ENCODE measurements at places on chromosomes 5 and 9.

DNA sequence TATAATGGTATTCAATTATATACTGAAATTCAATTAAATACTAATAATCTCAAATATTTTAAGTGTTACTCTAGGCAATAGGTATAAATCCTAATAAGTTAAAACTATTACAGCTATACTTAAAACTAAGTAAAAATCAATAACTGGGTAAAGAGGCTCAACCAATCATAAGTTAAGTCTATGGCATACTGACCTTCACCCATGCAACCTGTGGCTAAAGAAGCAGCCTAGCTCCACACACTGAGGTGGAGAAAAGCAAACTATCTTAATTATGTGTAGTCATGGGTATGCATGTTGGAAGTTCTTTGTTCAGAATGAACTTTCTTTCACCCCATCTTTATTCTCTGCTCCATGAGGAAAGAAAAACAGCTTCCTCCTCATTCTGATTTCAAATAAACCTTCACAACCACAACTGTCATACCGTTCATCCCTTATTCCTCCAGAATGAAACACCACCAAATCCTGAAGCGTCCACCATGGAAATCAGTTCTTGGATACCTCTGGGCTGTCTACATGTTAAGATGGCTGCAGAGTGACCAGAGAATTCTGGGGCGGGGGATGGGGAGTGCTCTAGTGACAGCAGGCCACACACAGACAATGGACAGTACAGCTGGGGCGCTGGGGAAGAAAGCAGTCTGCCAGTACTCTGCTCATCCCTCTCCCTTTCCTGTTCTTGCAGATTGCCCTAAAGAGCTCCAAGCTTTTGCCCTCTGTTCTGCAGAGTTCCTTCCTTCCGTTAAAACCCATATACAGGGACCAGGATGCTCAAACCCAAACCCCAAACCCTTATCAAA, 62.3 kb downstream of the RIGI start:
- no peak for DNase-seq

DNA sequence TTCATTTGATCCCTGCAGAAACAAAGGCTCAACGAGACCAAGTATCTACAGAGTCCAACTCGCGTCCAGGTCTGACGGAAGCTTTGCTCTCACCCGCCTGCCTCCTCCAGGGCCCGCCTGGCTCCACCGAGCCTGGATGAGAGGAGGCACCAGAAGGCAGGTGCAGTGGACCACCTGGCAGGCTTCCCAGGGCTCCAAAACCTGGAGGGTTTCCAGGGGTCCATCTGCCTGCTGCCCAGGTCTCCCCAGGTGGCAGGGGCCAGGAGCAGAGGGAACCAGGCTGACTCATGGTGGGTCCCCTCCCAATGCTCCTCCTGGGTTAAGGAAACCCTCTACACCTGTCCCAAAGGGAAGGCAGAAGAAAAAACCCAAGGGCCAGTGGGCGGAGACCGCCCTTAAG, 59.5 kb downstream of the VAV2 start:
- DNase-seq, result no peak

DNA sequence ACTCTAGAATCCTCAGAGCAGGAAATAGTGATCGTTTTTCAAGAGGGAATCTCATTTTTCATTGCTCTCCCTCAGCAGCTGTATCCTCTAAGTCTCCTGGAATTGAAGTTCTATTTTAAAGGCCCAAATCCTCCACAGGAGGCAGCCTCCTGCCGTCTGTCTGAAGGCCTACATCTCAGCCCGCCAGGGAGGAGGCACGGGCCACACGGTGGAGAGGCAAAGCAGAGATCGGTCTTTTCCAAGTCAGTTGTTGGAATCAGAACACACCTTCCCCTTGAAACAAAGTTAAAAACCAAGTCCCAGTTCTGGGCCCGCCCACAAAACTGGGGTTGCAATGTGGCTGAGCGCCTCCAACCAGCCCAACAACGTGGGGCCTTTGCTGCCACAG, 68.7 kb downstream of the RAPGEF1 start:
- no peak for DNase-seq

DNA sequence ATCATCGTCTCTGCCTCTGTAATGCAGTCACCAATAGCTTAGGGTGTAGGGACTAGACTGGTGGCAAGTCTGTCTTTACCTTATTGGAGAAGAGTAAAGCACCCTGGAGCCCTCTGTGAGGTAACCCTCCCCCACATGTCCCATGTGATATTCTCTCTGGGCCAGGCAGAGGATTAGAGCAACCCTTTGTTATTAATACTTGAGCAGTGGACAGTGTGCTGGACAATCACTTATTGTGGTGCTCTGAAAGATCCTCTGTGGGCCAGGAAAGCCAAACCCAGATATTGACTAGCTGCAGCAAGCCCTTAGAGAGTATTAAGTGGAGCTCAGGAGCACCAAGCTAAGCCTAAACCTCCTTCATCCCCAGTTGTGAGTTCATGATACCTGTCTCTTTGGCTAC, 139.7 kb upstream of the RUSC2 start:
- no peak for DNase-seq

DNA sequence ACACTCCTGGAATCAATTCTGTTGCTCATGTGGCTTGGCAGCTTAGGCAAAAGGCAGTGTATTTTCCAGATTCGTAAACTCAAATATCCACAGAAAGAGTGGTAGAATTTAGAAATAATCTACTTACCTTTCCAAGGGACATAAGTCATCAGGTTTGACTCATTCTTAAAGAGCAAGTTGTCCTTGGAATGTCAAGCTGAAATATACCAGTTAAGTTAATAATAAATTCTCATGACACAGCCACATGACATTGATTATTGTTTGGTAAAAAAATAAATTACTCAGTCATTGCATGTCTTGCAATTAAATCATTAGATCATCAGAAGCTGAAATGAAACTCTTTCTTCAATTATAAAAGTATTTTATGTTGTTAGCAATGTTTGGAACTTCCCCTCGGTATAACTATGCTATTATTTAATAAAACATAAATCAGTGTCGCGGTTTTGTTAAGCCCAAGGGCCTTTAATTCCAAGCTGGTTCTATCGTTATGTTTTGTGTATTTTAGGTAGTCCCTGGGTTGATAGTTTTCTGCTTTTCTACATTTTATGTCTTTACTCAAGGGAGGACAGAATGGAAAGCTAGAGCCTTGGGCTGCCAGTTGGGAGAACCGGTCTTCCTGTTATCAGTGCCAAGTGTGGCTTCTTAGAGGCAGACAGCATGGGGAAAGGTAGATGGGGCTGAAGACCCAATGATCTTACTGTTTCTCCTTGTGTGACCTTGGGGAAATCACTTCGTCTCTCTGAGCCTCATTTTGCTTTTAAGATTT, 79.3 kb upstream of the PRLR start:
- peak; percentile 16 for DNase-seq

GRCh38 chr9:83473488-83473971, 64.7 kb downstream of the FRMD3 start:
- no peak for DNase-seq

- no peak for DNase-seq
These were observed 128.2 kb upstream of the SLC44A1 start for GRCh38 chr9:105116052-105116868.

DNA sequence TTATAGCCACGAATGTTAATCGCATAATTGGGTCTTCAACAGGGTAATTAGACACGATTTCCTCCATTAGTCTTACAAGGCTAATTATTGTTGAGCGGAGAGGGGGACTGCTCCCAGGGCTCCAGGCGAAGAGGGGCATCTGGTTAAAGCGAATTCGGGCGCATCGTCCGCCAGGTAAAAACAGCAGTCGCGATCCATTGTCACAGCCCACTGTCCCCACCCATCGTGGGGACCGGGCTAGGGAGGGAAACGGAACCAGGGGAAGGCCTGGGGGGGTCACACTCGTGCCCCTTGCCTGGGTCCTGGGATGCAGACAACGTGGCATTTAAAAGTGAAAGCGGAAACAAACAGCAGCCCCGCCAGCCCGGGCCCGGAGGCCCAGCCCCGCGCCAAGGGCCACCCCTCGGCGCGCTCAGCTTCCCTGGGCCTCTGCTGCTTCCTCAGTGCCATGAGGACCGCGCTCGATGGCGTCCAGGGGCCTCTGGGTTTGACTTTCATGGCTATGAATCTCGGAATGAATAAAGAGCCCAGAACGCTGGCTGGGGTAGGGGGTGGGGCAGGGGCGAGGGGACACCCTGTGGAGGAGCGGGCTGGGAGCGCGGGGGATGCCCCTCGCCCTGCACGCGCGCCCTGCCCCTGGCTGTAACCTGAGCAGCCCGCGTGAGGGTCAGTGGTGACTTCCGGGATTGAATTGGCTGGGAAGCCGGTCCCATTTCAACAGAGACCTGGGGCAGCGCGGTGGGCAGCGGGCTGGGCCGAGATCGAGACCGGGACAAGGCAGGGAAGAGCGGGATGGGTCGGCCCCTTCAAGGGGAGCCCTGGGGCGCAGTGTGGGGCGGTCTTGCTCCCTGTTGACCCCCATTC, 99.9 kb downstream of the GTF3C4 start:
- peak; percentile 67 for DNase-seq

Measured in fibroblast of skin of abdomen (primary cell).